HepG2 (cell line): ENCODE measurements at places on chromosomes 5 and 9. TPM values are rescaled to one million over a fixed set of nuclear protein-coding genes. Genes with fewer than 3 reads are reported as not detected.

Gene PCDHA2
- total RNA-seq = not detected in 2 replicates

Gene PFN3
- total RNA-seq = not detected in 2 replicates

Gene CAMSAP1
- 10.2 and 12.4 TPM in 2 replicates for total RNA-seq

Gene CDH9
- total RNA-seq = 0.24 TPM in 1 of 2 replicates, not detected in the other

DNA sequence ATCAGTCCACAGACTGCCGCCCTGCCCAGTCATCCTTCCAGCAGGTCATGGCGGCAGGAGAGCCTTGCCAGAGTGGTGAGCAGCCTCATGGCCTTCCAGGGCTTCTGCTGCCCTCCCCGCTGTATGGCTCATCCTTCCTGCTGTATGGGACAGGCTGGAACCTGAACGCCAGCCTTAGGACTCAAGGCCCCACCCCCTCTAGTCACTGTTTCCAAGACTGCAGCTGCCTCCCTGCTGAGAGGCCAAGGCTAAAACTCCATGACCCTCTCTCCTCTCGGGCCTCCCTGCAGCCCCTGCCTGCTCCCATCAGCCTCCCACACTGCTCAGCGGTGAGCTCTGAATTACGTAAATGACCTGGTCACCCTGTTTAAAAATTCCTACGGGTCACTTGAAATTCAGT is 227.5 kb downstream of the AGTPBP1 start:
- no peaks in the 10 kb centered on the region for H3K36me3 ChIP-seq
- peaks cover 18% of the 10 kb centered on the region; the same call in 1 of the 3 replicates for H3K27me3 ChIP-seq
- H3K4me3 ChIP-seq = no peak overlapping the region
- no peak overlapping the region for H3K27ac ChIP-seq
- DNase-seq = no peak

DNA sequence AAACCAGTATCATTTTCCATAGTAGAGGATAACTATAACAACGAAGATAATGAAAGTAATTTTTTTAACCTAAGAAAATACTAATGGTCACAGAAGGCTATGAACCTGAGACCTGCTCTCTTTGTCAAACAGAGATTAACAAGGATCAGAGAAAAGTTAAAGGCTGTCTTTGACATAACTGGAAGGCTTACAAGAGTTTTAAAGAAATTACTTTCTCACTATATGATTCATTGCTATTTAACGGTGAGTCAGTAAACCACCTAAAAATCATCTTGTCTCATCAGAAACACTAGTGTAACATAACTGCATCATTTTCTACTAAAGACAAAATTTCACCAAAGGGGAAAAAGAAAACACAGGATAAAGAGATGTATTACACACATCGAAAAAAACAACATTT is 19.3 kb downstream of the MLANA start:
- H3K4me1 ChIP-seq = peaks cover 18% of the 10 kb centered on the region
- H3K36me3 ChIP-seq = no peaks in the 10 kb centered on the region
- H3K27ac ChIP-seq = no peak overlapping the region
- H3K27me3 ChIP-seq = no peaks in the 10 kb centered on the region
- H3K4me3 ChIP-seq = no peak overlapping the region

DNA sequence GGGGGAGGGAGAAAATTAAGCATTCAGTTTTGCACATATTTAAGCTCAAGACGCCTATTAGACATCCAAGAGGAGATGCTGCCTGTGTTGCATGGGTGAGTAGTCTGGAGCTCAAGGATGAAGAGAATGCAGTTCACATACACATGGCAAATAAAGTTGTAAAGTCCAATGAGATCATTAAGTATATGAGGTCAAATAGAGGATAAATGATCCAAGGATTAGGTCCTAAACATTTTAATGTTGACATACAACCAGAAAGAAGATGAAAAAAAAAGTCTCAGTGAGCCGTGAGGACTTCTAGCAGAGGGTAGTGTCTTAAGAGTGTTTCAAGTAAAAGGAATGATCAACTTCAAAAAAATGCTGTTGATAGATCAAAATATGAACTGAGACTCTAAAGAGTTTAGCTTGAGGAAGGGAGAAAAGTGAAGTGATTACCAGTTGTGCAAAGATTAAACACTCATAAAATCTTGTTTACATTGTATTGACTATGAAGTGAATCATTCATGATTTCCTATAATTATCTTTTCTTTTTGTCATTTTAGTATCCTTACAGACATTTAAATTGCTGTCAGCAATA is 251.8 kb downstream of the ZNF608 start:
- H3K4me1 ChIP-seq = no peaks in the 10 kb centered on the region
- no peaks in the 10 kb centered on the region; the same call in 1 of the 2 replicates for H3K27me3 ChIP-seq
- DNase-seq = no peak
